ENCODE measurements at places on chromosomes 11 and 22.

DNA sequence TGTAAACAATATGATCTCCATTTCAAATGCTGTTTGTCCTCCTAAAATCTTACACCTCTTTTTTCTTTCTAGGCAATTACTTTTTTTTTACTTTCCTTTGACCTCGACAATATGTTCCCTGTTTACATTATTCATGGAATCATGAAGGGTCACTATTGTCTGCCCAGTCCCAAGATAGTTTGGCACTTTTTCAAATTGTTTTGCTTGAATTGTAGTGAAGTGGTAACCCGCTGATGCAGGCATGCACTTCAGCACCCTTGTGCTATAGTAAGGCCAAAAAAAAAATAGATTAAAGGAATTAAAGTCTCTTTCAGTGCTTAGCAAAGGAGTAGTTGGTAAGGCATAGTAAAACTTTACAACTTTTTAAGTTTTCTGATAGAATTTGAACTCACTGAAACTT lies 90.9 kb downstream of the PAX6 start:
- DNase-seq, result no peak

- DNase-seq, result no peak
These were observed 48.5 kb downstream of the MICAL2 start for GRCh38 chr11:12158909-12159308.

- no peak for DNase-seq
These were observed 13.0 kb downstream of the JHY start for GRCh38 chr11:122895563-122895962.

GRCh38 chr22:23784215-23784732 lies 2.5 kb upstream of the SMARCB1 start:
- DNase-seq, result no peak

DNA sequence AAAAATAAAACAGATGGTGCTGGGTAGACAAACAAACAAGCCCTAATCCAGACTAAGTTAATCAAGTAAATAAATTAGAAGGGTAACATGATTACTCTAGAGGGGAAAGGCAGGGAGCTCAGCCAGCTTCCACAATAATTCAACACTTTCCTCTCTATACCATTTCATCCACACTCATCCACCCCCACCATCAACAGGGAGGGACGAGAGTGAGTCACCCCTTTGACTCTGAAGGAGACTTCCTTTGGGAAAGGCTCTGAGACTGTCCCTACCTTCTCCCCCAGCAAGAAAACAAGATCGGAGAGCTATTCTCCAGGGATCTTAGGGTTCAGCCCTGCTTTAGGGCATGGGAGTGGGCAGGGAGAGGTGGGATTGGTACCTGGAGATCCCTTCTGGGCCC lies 33.1 kb downstream of the TRIM66 start:
- no peak for DNase-seq

DNA sequence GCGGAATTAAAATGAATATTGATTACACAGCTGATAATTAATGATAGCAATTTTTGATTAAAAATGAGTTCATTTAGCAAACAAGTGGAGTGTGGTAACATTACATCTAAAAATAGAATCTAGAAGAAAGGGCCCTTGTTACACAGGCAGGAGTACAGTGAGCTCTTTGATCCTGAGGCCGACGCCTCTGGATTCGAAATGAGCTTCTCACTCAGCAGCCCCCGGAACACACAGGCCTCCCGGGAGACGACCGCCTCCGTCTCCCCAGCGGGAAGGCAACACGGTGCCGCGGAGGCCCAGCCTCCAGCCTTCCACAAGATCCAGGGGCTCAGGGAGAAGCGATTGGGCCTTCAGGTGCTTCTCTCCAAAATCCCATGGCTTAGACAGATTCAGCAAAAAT lies 379.1 kb downstream of the BRD1 start:
- no peak for DNase-seq

DNA sequence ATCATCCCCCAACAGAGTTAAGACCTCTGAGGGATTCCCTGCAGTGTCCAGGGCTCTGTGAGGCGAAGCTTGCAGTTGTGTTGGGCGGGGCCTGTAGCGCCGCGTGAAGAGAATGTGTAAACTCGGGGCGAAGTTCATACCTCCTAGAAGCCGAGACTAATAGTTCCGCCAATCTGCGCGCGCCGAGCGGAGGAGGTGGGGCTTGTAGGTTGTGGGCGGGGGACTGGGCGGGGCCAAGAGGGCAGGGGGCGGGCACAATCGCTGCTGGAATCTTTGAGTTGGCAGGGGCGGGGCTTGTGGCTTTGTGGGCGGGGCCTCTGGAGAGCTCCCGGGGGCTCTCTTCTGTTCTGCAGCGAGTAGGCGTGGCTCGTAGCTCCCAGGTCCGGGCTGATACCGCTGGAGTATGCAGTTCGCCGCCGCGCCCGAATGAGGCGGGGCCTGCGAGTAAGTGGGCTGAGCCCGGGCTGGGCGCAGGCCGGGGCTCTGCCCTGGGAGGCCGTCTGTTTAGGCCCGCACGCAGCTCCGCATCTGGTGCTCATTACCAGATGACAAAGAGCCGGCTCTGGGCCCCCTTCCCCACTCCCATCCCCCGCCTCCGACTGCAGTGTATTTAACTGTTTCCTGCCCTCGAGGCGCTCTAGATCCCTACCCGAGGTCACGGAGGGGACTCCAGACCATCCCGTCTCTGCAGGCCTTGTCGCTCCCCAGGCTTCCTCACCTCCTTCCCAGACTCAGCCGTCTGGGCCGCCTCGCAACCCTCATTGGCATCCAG lies 4.1 kb downstream of the CD248 start:
- DNase-seq, result peak; percentile 94

- DNase-seq, result peak; percentile 35
These were observed 29.7 kb downstream of the ZFTA start for GRCh38 chr11:63738720-63739360.

DNA sequence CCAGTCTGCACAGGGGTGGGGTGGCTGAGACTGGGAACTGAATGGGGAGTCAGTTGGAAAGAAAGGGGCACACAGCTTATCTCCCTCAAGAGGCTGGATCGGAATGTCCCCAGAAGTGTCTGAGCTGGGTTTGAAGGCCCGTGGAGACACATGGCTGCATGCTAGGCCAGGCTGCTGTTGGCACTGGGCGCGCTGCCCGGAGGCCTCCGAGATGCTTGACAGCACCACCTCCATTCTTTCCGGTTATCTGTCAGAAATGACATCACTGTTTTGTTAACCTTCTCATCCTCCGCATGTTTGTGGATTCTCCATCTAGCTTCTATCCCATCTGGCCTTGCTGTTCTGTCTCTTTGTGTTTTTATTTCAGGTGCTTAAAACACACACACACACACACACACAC lies 85.5 kb downstream of the APIP start:
- no peak for DNase-seq

GRCh38 chr11:36719358-36720107 lies 121.5 kb upstream of the RAG2 start:
- DNase-seq, result no peak

- DNase-seq, result no peak
These were observed 31.3 kb downstream of the ABCC8 start for GRCh38 chr11:17445240-17445795.

DNA sequence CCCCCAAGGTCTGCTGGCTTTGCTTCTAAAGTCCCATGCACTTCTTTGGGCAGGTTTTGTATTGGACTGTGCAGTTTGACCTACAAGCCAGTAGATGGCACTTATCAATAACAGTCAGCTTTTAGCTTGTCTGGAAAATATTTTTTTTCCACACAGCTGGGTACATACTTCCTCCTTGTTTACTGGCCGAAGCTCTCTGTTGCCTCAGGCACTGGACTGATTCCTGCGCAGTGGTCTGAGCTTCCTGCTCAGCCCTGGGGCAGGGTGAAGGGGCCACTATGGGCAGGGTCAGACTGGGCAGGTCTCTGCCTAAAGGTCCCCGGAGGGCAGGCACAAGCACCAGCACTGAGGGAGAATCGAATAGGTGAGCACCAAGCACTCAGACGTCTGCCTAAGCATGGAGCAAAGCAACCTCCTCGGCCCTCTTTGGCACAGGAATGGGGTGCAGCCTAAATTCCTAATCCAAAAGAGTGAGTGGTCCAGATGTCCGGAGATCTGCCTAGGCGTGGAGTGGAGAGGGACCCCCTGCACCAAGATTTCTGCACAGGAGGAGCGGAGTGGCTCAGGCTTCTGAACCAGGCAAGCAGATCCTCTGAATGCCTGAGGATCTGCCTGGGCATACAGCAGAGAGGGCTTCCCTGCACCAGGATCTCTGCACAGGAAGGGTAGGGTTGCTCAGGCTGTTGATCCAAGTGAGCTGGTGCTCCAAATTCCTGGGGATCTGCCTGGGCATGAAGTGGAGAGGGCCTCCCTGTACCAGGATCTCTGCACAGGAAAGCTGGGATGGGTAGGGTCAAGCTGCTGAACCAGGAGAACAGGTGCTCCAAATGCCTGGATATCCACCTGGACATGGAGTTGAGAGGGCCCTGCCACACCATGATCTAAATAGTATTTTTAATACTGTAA lies 105.9 kb upstream of the C11orf58 start:
- DNase-seq, result peak; percentile 7

GRCh38 chr22:43404673-43405385 lies 7.0 kb upstream of the MPPED1 start:
- no peak for DNase-seq
